ENCODE measurements at places on chromosomes 4 and X.

- no peak for DNase-seq
Observed at GRCh38 chr4:7824218-7824617, 115.4 kb downstream of the AFAP1 start.

- DNase-seq, result no peak
Observed at GRCh38 chr4:119663160-119663788, 34.7 kb upstream of the PDE5A start.

DNA sequence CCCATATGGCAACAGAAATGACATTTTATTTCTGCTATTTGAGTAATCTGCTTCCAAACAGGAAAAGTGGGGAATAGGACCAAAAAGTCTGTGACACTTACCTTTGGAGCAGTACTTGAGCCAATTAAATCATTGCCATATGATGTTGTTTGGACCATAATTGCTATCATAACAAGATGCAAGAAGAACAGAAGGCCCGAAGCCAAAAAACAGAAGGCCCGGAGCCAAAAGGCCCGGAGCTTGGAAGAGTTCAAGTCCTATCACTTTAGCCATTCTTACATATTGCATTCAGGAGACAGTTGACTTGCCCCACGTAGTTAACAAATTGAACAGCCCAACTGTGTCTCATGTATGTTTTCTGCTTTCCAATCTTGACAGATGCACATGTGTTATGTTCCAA lies 285.6 kb downstream of the ARHGAP24 start:
- DNase-seq, result no peak

DNA sequence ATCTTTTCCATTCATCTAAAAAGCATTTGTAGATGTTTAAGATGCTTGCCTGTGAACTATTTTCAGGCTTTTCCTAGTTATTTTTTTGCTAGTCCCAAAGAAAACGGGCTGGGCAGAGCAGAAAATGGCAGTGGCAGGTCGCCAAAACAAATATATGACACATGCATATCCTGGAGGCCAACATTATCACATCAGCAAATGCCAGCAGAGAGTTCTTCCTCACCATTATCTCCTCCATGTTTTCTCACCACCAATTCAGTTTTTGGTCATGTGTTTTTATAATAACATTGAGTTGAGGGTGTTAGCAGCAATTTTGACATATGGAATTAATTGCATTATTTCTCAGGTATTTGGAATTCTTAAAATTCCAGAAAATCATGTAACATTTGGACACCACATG lies 97.9 kb upstream of the EOLA2 start:
- DNase-seq, result no peak

DNA sequence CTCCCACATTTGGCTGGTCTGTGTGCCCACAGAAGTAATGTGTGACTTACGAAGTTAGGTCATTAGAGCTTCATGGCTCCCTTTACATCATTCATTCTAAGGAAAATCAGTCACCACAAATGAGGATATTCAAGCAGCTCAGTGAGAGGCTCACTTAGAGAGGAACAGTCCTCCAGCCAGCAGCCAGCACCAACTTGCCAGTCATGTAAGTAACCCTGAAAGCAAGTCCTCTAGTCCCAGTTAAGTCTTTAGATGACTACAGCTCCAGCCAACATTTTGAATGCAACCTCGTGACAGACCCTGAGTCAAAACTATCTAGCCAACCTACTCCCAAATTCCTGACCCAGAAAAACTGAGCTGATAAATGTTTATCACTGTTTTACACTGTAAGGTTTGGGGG lies 71.3 kb downstream of the LRBA start:
- DNase-seq, result no peak

GRCh38 chrX:71099736-71100135 lies 4.1 kb downstream of the FOXO4 start:
- no peak for DNase-seq

- DNase-seq, result no peak
Observed at GRCh38 chr4:155924637-155925036, 21.1 kb downstream of the TDO2 start.

DNA sequence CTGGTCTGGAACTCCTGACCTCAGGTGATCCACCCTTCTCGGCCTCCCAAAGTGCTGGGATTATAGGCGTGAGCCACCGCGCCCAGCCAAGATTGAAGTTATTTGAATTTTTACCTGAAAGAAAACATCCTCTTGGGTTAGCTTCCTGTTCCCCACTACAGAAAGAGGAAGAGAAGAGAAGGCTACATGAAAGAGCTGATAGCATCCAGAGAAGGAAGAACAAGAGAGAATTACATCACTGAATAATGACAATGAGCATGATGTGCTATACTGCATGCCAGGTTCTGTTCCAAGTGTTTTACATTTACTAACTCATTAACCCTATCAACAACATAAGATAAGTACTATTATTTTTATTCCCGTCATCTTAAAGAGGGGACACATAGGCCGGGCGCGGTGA lies 11.5 kb upstream of the TBC1D1 start:
- DNase-seq, result no peak

- DNase-seq, result no peak
Observed at GRCh38 chrX:68660746-68661145, 13.3 kb downstream of the STARD8 start.

- no peak for DNase-seq
Observed at GRCh38 chrX:28997706-28998463, 410.6 kb downstream of the IL1RAPL1 start.

DNA sequence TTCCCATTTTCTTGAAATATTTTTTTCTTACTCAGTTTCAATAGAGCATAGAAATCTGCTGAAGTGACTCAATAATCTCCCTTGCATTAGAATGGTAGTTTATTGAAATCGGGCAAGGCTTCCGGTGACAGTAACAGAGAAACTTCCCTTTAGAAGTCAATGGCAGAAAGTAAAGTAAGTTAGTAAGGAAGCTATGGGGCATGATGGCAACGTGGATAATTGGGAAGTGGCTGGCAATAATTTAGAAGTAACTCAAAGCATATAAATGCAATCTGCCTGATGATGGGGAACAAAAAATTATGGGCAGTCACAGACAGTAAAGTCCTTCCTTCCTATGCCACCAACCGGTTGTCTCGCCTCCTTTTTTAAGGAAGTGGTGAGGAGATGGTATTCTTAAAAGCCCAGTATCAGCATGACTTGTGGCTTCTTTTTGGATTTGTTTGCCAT lies 7.6 kb downstream of the CYBB start:
- no peak for DNase-seq

DNA sequence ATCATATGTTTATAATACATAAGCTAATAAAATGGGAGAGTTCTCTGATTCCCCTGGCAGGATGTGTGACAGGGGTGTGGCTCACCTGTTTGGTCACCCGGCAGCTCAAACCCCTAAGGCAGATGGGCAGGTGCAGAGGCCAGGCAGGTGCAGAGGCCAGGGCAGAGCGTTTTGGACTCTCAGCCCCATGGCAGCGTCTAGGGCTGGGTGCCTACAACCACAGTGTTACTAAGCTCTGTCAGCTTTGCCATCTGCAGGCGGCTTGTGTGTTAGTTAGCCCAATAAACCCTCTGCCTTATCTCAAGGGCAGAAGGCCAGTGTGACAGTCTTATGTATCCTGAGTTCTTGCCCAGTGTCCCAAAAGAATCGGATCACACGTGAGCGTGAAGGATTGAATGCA lies 54.0 kb upstream of the UGT2B15 start:
- no peak for DNase-seq

DNA sequence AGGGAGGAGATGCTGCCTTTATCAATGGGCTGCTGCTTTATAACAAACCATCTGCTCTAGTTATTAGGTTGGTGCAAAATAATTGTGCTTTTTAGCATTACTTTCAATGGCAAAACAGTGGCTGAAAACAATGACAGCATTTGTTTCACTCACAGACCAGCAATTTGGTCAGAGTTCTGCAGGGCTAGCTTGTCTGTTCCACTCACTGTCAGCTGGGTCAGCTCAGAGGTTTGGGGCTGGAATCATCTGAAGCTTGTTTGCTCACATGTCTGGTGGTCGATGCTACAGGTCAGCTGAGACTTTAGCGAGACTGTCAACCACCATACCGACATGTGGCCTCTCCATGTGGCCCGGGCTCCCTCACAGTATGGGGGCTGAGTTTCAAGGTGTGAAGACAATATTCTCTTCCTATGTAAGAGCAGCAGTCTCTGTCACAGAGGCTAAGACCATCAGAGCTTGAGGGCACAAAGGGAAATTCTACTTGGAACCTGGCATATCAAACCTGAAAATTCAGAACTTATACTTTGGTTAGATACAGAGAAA lies 81.3 kb upstream of the LIMCH1 start:
- DNase-seq, result no peak

DNA sequence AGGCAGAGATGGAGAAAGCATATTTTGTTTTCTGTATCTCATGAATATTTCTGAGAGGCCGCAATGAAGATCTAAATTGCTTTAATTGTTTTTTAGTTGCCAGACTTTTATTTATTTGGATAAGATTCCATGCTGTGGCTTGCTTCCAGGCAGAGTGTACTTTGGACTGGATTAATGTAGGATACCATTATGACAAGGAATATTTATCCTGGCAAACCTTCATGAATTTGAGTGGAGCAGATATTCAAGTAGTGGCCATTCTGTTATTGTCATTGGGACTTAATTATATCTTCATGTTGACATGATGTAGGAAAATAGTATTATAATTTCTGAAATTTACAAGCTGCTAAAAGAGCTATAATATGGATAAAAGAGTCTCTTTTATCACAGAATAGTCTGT lies 182.9 kb downstream of the C4orf33 start:
- no peak for DNase-seq

- no peak for DNase-seq
Observed at GRCh38 chrX:57528670-57529255, 63.0 kb upstream of the ZXDB start.

DNA sequence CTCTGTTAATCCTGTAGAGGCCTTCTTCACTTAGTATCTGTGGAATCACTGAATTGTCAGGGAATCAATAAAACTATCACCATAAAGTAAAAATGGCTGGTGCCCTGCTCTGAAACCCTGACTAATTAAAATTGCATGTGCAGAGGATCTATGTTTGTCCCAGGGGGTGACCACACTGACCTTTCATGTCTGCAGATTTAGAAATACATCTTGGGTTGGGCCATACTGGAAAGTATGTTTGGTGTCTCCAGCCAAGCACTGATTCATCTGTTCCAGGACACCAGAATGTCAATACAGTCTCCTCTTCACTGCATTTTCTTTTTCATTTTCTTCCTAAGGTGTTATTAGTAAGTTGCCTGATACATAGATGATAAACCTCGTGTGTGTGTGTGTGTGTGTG lies 490.9 kb upstream of the INTU start:
- DNase-seq, result no peak

DNA sequence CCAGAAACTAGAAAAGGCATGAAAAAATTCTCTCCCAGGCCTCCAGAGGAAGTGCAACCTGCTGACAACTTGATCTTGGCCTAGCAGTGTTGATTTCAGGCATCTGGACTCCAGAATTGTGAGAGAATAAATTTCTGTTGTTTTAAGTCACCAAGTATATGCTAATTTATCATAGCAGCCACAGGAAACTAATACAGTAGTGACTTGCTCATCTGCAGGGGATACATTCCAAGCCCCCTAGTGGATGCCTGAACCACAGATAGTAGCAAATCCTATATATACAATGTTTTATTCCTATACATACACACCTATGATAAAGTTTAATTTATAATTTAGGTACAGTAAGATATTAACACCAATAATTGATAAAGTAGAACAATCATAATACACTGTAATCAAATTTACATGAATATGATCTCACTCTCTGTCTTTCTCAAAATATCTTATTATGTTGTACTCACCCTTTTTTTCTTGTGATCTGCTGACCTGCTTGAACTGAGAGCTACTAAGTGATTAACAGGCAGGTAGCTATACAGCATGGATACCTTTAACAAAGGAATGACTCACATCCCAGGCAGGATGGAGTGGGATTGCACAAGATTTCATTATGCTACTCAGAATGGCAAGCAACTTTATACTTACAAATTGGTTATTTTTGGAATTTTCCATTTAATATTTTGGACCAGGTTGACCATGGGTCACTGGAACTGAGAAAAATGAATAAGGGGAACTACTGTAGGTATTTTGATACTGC lies 501.1 kb downstream of the KCNIP4 start:
- DNase-seq, result no peak

DNA sequence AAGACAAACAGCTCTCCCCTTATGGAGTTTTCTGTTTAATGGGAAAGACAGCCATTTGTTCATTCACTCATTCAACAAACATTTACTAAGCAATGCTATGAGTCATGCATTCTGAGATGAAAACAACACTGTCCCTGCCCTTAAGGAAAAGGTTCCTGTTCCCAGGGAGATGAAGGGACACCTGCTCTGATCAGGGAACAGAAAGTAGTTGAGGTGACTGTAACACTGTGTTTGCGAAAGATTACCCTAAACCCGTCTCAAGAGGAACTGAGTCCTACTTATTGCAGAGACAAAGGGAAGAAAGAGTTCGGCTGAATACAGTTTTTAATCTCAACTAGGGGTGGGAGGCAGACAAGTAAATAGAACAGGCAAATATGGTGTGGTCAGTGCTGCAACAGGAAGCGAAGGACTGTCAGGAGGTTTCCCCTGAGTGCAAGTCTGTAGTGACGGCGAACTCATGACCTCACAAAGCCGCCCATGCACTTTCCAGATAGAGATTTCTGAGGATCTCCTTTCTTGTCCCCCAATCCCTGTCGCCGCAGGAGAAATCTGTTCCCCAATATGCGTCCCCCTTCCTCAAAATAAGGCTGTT lies 712 bp downstream of the STX18 start:
- DNase-seq, result no peak

GRCh38 chr4:44228326-44228725 lies 220.3 kb downstream of the KCTD8 start:
- no peak for DNase-seq

DNA sequence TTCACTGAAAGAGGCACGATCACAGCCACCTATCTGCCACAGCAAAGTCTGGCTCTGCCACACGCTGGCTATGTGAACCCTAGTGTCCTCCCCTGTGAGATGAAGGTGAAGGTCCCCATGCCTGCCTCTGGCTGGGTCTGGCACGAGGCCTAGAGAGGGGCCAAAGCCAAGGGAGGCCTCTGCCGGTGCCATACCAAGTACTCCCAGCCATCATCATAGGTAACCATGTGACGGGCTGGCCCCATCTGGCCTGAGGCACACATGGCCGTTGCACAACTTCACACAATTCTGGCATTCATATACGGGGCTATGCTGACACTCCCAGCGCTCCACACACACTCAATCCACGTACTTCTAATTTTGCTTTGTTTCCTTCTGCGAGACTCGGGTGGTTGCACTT lies 15.3 kb downstream of the NOP14 start:
- DNase-seq, result peak; percentile 43

DNA sequence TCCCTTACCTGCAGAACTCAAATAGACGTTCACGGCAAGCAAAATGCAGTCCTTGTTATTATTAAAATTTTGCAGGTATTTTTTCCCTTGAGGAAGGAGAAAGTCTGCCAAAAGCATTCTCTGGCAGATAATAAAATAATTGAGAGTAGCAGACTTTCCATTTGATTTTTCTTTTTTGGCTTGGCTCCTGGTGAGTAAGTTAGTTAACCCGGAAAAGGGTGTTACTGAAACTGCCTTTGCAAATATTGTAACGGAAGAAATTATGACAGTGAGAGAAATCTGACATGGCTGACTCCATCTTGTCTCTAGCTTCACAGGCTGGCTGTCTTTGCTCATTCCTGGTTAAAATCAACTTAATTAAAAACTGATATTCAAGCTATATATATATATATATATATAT lies 100.5 kb downstream of the GPR143 start:
- no peak for DNase-seq

Data from coronary artery (tissue), 2 donors.